ENCODE measurements at places on chromosomes 1 and 21.

GRCh38 chr1:43706598-43707189, 642 bp upstream of the ST3GAL3 start:
- DNase-seq = peak; percentile 21

DNA sequence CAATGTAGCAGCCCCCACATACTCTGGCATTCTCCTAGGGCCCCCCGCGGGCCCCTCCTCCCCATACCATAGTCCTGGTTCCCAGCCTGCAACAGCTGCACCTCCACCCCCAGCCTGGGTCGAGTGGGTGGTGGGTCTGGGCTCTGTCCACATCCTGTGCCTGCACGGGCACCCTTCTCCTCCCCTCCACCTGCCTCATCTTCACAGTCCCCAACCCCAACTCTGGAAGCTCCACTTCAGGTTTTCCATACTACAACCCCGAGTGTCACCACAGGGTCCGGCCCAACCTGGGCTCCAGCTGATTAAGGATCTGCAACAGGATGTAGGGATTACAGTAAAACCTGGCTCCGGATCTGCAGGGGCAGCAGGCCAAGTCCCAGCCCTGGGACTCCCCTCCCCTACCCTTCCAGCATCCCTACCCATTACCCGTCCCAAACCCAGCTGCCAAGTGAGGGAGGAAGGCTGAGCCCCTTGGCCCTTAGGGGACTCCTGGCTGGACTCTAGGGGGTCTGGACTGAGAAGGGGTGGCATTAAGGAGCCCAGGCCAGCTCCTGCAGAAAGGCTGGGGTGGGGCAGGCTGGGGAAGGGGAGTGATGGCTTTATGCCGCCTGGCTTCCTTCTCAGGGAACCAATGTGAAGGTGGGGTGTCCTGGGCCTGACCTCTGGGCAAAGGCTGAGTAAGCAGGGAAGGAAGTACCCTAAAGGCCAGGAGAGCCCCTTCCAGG, 116.8 kb downstream of the CASZ1 start:
- peak; percentile 64 for DNase-seq

- DNase-seq = no peak
These were observed 16.7 kb downstream of the SPATA21 start for GRCh38 chr1:16420424-16421118.

- no peak for DNase-seq
These were observed 141.3 kb downstream of the SPATA46 start for GRCh38 chr1:162235241-162235800.

GRCh38 chr1:108316545-108316944, 72.7 kb upstream of the NBPF4 start:
- DNase-seq = peak; percentile 28

GRCh38 chr1:93080179-93080823, 1.2 kb downstream of the MTF2 start:
- DNase-seq = peak; percentile 59

DNA sequence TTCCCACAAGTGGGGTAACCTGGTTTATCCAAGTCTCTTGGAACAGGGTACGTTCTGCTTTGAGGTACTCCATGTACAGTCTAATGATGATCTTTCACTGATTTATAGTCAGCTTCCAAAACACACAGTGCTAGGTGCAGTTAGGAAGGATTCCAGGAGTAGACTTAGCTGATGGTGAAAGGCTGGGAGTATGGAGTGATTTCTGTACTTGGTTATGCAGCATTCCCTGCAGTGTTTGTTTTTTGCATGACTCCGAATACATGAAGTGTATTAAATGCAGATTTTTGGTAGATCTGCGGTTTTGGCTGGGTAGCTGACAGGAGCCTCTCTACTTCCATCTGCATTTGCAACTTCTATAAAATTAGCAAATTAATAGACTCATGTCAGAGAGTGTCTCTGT, 3.7 kb downstream of the HMGN2 start:
- no peak for DNase-seq

DNA sequence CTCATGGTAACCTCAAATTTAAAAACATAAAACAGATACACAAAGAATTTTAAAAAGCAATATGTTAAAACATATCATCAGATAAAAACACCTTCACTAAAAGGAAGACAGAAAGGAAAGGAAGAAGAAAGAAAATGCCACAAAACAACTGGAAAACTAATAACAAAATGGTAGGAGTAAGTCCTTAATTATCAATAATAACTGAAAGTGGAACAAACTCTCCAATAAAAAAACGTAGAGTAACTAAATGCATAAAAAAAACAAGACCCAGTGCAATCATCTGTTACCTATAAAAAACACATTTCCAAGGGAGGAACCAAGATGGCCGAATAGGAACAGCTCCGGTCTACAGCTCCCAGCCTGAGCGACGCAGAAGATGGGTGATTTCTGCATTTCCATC, 47.1 kb upstream of the ACADM start:
- DNase-seq = no peak

DNA sequence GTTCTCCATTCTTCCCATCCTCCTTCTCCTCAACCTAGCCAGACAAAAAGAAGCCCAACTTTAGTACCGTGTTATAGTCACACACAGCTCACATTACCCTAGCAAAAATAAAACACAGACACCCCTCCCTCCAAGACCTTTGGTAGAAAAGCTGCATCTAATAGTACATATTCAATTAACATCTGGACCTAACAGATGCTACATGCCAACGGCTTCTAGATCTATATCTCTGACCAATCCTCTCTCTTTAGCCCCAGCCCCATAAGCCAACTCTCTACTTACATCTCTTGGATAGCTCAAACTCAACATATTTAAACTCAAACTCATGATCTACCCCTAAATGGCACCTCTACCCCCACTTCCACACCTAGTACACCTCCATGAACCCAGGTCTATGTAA, 233.1 kb downstream of the KCNH1 start:
- DNase-seq = no peak

DNA sequence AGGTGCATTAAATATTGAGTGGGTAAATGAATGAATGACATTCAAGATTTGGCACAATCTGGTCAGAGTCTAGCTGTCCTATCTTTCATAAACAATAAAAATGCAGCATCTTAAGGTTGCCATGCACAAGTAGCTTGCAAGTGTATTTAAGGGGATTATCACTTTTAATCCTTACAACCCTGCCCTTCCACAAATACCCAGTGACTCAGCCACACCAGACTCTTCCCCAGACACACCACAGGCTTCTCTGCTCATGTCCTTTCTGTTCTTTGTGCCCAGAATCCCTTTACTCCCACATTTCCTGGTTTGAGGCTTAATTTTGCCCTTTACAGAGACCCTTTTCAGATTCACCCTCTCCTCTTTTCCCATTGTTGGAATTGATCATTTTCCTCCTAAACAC, 59.8 kb downstream of the KIRREL1 start:
- no peak for DNase-seq

GRCh38 chr1:45767035-45767434, 16.6 kb upstream of the IPP start:
- no peak for DNase-seq

Measured in HEK293T (cell line).